NCI-H1930 (cell line): ENCODE measurements at places on chromosomes 4 and X.

DNA sequence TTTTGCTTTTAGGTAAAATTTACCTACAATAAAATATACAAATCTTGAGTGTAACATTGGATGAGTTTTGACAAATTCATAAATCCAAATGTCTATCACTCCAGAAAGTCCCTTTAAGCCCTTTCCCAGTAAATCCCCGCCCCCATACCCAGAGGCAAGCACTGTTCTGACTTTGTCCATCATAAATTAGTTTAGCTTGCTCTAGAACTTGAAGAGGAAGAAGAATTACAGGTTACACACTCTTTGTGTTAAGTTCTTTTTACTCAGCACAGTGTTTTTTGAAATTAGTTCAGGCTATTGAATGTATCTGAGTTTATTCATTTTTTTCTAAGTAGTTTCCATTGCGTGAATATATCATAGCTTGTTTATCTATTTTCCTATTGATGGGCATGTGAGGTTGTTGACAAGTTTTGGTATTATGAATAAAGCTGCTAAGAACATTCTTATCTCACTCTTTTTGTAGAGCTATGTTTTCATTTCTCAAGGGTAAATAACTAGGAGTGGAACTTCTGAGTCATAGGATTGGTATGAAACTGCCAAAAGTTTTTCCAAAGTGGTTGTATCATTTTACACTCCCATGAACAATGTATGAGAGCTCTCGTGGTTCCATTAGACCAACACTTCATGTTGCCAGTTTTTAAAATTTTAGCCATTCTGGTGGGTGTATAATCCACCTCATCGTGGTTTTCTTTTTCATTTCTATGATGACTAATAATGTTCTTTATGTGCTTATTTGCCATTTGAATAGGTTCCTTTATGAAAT lies 22.4 kb upstream of the HPSE start:
- no peak for DNase-seq

DNA sequence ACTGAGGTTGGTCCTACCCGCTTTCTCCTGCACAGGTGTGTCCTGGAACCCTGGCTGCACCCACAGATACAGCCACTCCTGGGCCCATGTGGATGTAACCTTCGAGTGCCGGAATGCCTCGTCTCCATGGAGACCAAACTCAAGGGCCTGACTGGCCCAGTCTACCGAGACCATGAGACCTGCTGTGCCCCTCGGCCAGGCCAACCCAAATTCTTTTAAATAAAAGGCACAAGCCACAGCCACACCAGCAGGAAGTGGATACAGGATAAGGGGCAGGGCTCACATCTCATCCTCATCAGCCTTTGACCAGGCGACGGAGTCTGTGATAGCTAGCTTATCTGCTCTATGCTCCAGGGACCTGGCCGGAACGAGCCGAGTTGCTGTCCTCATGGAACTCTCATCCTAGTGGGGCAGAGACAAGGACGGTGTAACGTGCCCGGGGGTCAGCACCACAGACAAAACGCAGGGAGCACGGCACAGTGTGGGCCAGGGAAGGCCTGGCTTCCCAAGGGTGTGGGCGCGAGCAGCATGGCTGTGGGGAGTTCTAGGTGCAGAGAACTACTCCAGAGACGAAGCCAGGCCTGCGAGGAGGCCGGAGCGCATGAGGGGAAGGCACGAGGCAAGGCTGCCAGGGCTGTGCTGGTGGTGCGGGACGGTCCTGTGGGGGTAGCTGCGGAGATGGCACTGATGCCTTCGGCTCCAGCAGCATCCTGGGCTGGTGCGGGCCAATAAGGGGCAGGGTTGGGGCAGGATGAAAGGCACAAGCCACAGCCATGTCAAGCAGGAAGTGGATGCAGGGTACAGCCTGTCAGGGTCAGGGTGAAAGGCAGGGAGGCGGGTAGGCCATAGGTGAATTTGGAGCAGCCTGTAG lies 22.7 kb downstream of the NOP14 start:
- no peak for DNase-seq

DNA sequence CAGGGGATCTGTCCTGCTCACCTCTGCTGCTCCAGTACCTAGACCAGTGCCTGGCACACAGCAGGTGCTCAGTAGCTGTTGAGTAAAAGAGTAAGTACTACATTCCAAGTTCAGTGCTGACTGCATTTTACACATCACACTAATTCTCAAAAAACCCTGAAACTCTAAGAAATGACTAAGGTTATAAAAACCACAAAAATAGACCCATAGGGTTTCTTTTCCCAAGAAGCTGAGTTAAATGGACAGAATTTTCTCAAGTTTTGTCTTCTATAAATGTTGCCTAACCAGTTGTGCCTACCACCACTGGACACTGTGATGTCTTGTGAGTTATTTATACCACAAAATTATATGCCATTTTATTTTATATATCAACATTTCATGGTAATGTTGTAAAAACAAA lies 78.9 kb upstream of the RXFP1 start:
- DNase-seq = no peak

DNA sequence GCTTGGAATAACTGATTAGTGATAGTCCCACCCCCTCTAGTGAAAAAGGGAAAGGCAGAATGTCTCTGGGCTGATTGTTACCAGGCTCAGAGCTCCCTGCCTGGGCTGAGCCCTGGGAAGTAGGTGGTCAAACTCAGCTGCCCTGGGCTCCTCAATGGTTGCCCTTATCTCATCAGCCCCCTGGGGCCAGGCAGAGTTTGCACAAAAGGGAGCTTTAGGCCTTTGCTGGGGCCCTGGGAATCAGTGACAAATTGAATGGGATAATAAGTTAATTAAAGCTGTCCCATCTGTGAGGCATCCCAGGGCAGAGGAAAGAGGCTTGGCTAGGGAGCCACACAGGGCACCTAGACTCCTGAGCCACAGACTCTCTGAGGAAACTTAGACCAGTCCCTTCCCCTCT lies 89.0 kb downstream of the EFNB1 start:
- DNase-seq = no peak

GRCh38 chr4:1757836-1758235 lies 35.3 kb upstream of the FGFR3 start:
- DNase-seq = no peak

DNA sequence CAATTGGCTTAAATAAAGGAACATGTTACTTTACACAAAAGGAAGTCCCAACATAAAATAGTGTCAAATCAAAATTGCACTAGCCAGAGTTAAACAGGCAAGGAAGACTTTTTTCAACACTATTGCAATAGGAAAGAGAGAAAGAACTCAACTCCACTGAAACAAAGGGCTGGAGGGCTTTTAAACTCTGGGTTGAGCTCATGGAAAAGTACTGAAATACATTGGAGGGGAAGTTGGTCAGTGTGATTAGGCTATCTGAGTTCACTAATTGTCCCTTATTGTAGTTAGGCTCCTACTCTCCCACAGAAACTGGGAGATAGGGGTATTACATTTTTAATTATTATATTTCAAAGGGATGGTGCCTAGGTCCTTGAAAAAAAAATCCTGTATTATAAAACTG lies 491.2 kb upstream of the LCORL start:
- no peak for DNase-seq

- no peak for DNase-seq
Observed at GRCh38 chr4:25500626-25501316, 123.7 kb downstream of the ANAPC4 start.

DNA sequence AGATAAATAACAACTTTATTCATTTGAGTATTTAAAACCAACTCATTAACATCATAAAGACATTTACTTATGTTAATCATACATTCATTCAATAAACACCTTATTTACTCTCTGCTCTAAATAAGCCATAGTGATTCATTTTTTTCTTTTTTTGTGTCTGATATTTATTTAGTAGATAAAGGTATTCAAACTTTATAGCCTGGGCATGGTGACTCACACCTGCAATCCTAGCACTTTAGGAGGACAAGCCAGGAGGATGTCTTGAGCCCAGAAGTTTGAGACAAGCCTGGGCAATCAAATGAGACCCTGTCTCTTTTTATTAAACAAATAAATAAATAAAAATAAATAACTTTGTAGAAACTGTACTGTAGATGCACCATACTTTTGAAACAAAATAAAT lies 771.3 kb upstream of the PCDH7 start:
- no peak for DNase-seq

DNA sequence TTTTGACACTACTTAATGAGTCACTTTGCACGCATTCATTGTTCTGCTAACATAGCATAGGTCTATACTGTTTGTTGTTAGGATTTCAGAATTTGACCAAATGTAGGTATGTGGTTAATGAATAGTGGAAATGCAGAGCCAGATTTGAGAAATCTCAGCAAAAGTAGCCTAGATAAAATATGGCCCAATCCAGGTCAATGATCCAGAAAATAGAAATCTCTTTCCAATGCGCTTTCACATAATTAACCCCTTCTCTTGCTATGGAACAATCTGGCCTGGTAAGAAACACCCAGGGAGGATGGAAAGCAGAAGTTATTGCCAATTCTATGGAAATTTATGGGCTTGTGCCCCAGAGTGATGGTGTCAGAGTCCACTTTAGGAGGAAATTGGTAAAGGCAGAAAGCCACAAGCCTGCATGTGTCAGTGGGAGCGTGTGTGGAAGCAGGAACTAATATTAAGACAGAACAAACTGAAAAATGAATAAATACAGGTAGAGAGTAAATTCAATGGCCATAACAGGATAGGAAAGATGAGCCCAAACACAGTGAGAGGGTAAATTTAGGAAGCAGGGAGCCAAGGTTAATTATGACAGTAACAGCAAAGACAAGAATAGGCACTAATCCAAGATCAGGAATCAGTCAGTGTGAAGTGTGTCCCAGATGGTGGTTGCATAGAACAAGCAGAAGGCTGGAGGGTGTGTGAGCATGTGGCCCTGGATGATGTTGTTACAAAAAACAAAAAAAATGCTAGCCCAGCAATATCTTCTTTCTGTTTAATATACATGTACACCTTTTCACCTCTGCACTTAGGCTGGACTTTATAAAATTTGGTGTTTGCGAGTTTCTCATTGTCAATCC lies 102.9 kb downstream of the SYTL5 start:
- DNase-seq = no peak

DNA sequence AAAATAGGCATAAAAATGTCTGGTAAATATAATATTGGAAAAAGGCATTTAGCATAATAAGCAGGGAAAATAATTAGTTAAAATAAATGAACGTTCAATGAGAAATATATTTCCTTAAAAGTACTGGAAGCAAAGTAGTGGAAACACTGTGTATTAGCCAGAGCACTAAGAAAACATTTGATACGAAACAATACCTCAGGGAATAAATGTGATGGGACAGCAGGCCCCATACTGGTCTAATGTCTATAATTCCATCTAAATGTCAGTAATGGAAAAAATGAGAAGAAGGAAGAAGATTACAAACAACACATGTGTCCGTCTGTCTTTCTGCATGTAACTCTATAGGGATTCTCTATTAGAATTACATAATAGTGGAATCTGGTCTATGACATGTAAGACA lies 79.0 kb downstream of the PDE5A start:
- DNase-seq = no peak

DNA sequence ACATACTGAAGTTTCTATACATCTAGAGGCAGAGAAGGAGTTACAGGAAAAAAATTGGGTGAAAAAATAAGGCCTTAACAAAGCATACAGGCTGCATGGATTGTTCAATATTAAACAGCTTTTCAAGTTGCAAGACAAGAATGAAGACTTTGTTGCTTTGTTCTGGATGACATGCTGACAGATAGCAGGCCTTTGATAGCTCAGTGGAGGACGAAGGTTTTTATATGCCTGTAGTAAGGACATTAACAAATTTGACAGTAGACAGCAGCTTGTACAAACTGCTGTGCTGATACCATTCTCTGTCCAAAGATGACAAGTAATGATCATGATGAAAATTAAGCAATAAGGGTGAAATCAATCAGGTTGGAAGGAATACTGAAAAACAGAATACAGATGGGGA lies 309.9 kb downstream of the NKX6-1 start:
- DNase-seq = no peak

GRCh38 chrX:68147848-68148247 lies 285.4 kb downstream of the OPHN1 start:
- no peak for DNase-seq

DNA sequence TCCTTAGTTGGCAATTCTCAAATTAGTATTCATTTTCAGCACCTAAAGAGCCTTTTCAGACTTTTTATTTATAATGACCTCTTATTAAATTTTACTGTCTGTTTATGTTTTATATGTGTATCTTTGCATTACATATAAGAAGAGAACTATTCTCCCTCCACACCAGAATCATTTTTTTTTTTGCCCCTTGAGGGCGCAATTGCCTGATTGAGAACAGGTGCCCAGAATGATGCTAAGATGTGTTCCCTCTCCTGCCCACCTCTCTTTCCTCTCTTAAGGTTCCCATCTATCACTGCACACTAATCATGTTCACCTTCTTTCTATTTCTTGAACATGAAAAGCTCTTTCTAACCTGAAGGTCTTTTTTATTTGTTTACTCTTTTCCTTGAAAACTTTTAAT lies 44.2 kb upstream of the ADAM29 start:
- no peak for DNase-seq

GRCh38 chr4:135508006-135508714 lies 1306.6 kb upstream of the PABPC4L start:
- DNase-seq = no peak

- DNase-seq = no peak
Observed at GRCh38 chrX:133781174-133781573, 204.2 kb downstream of the GPC3 start.

- DNase-seq = no peak
Observed at GRCh38 chrX:124726881-124727280, 380.5 kb downstream of the SH2D1A start.

GRCh38 chrX:2708592-2709188 lies 17.6 kb downstream of the CD99 start:
- DNase-seq = no peak

DNA sequence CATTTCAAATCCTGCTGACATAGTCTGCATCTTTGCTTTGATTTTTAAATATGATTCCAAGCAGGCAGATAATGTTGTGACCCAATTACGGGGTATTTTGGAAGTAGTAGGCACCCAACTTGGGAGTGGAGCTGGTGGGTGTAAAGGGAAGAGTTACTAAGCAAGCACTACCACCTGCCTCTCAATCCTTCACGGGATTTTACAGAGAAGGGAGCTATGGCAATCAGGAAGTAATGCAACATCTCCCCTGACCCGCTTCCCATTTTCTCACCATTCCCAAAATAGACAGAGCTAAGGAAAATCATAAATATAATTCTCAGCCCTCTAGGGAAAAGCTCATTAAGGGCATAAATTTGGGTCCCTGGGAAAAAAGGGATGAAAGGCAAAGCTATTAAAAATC lies 9.2 kb downstream of the APBB2 start:
- DNase-seq = no peak

DNA sequence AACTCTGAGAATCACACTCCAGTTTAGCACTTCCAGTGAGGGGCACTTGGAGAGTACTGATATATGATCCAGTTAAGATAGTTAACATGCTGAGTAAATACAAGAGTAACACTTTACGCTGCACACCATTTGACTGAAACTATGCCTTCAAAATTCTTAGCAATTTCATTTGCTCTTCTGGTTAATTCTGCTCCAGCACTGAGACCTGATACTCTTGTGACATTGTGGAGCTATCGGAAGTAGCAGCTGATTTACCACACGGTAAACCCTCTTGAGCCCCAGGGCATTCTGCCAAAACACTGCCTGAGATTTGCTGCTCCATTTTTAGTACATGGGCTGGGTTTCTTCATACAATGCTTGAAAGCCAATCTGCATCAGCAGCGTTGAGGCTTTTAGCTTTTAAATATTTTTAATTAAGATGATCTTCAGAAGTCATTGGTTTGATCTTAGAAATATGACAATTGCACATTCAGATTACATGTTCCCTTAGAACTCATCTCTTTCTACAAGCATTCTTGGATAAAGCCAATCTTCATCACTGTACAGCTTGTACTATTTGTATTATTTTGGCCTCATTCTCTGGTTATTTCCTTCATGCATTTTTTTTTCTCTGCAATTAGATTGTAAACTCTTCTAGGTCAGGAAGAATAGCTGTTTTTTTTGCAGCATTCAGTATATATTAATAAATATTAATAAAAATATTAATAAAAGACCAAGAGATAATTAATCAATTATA lies 67.8 kb upstream of the ETNPPL start:
- no peak for DNase-seq
